Foreskin melanocyte (primary cell): ENCODE measurements at places on chromosomes 1 and 21.

GRCh38 chr1:156481527-156481926 is 19.0 kb downstream of the MEF2D start:
- DNase-seq = no peak

DNA sequence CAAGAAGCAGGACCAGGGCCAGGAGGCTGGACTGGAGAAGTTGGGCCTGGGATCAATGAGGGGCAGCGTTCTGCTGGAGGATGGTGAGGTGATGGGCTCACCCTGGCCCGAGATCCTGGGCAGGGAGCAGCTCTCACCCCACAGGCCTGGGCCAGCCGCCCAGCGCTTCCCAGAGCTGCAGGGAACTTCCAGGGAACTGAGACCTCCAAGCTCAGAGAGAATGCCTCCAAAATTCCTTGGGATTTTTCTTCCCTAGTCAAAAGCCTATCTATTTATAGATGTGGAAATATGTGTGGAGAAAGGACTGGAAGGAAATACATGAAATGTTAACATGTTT is 121.2 kb downstream of the SPSB1 start:
- peak; percentile 24 for DNase-seq

DNA sequence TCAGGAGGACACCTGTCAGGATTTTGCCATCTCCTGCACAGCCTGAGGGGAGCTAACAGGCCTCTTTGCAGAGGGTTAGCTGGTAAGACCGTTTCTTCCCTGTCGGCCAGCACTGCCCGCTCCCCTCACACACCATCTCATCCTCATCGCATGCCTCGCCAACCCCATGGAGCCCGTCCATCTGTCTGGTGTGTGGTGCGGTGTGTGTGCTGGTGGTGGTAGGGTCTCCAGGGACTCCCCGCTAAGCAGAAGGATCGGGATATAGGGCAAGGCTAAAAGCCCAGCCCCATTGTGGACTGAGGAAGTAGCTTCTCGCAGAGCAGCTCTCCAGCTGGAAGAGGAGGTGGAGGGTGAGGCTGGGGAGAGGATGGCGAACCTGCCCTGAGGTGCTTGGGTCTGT is 6.8 kb upstream of the SFN start:
- DNase-seq = no peak

DNA sequence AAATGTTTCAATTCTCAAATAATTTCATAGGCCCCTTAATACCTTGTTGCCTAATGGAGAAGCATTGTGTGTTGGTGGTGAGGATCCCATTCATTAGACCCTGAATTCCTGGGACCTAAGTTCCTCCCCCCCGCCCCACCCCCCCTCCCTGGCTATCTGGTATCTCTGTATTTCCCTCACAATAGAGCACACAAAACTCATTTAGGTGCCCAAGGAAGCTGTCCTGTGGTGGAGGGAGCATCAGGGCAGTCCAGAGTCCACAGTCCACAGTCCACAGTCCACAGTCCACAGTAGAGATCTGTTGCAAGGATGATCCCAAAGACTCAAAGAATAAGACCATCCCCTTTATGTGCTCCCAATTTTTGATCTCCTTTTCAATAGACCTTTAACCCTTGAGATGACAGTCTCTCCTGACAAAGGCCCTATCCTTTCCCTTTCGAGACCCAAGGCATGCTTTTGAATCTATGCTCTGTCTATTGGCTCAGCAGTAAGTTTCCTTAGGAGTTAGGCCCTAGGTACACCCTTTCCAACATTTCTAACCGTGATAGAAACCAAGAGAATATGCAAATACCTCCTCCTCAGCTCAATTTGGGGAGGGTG is 123.9 kb downstream of the ZBTB18 start:
- no peak for DNase-seq

DNA sequence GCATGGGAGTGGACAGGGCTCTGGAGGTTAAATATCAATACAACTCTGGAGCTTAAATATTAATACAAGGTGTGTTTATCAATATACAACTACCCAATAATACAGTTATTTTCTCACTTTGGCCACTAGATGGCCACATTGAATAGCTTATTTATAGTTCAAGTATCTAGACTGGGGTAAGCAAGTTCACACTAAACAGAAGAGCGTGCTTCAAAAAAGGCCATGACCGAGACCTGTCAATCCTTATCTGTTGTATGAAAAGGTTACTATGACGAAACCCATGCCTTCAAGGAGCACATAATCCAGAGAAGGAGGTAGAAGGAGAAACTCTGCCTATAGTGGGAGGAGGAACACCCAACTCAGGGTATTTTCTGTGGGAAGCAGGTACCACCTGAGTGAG is 29.1 kb downstream of the CHML start:
- DNase-seq = peak; percentile 66

DNA sequence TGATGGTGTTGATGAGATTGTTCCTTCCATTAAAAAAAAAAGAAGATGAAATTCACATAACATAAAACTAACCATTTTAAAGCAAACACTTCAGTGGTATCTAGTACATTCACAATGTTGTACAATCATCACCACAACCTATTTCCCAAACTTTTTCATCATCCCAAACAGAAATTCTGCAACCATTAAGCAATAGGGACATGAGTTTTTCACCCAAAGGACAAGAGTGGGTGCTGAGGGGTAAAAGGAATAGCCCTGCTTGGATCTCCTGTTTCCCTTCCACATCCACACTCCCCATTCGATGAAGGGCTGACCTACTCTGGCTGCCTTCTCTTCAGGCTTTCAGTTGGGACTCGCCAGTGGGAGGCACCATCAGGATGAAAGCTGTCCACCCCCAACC is 59.3 kb downstream of the SLC9A1 start:
- no peak for DNase-seq

DNA sequence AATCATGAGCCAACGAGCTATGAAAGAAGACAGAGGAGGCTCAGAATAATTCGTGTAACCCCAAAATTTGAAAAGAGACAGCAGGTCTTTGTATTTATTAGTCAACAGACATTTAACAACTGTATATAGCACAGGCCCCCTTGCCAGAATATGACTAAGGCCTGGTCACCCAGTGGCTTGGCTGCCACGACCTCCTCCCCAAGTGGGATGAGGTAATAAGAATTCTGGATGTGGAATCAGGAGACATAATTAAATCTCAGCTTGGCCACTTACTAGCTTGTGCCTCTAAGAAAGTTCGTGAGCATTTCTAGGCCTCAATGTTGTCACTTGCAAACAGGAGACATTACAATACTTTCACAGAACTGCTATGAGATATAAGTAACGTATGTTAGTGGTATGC is 134.2 kb upstream of the TNFSF4 start:
- no peak for DNase-seq

DNA sequence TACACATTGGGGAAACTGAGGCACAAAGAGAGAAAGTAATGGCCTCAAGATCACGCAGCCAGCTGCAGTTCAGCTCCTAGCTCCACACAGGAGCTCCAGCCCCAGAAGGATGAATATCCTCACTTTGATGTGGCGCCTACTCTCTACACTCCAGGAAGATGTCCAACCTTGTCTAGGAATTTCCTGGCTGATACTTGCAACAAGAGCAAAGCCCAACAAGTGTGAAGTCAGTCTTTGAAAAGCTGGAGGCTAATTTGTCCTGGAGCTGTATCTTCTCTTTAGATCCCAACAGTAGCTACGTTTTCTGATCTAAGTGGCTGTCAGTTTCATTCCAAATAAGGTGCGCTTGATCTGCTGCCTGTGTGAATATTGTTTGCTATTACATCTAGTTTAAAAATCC is 344.9 kb downstream of the PTPRU start:
- DNase-seq = no peak

DNA sequence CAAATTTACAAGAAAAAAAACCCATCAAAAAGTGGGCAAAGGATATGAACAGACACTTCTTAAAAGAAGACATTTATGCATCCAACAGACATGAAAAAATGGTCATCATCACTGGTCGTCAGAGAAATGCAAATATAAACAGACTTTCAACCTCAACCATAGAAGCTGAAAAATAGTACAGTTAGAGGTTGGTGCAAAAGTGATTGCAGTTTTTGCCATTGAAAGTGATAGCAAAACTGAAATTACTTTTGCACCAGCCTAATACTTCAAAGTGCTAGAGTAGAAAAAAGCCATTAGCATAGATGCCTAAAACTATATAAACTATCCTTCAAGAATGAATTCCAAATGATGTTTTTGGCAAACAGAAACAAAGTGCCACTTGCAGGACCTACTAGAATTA is 365.8 kb upstream of the DPYD start:
- DNase-seq = no peak

DNA sequence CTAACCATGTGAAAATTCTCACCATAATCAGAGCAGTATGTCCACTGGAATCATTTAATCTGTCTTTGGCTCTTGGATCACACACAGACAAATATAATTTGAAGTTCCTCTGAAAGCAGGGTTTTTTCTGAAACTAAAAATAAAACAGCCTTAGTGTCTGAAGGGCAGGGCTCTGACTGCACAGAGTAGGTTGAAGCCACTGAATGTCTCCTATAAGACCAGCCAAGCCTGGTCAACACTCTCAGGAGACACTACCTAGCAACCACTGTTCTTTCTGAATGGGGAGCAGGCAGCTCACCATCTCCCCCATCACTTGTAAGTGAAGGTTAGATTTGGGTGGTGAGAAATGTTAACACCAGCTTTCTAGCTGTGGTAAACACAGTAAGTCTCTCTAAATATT is 16.1 kb upstream of the TMEM183A start:
- no peak for DNase-seq

GRCh38 chr1:24915816-24916602 is 14.1 kb downstream of the RUNX3 start:
- DNase-seq = no peak

DNA sequence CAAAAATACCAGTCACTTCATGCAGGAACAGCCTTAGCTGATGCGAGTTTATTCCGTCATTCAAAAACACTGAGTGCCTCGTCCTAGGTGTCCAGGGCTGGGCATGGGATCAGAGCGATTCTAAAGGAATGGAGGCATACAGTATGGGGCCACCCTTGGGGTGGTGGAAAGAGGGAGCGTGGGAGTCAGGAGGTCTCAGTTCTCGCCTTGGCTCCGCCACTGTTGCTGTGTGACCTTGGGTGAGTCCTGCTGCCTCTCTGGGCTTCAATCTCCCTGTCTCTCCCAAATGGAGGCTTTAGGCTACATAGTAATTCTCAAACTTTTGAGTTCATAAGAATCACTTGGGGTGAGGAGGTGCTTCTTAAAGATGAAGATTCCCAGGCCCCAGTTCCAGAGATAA is 44.0 kb downstream of the OPRD1 start:
- no peak for DNase-seq

DNA sequence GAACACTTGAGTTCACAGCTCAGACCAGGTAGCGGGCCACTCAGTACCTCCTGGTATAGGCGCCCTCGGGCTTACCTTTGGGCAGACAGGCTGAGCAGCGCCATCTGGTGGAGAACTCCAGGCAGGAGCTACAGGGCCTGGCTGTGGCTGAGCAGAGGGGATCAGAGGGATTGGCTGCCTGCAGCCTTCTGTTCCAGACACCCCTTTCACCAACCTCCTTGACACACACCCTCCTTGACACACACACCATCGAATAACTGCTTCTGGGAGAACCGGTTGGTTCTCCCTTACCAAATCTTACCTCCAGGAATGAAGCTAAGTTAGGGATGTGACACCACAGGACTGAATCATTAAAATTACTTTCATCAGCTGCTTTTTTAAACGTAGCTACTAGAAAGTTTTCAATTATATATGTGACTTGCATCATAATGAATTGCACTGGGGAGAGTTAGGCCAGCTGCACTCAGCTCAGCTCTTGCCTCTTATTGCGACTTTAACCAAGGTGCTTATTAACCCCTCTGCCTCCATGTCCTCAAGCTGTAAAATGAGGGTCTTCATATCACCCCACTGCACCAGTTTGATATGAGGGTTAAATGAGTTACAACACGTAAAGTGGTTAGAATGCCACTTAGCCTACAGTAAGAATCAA is 6.6 kb downstream of the LIN28A start:
- DNase-seq = no peak

GRCh38 chr1:148318123-148318903 is 164.8 kb downstream of the PPIAL4G start:
- no peak for DNase-seq

- DNase-seq = no peak
Observed at GRCh38 chr1:40532062-40532389, 589 bp downstream of the ZNF684 start.

GRCh38 chr1:200880212-200880611 is 7.4 kb downstream of the GPR25 start:
- DNase-seq = peak; percentile 93
